ENCODE measurements at places on chromosomes 3 and 15.

- DNase-seq: no peak
Measured at GRCh38 chr3:189160519-189161309, 11.1 kb upstream of the TPRG1 start.

- DNase-seq: no peak
Measured at GRCh38 chr15:69742361-69742760, 289.7 kb downstream of the RPLP1 start.

DNA sequence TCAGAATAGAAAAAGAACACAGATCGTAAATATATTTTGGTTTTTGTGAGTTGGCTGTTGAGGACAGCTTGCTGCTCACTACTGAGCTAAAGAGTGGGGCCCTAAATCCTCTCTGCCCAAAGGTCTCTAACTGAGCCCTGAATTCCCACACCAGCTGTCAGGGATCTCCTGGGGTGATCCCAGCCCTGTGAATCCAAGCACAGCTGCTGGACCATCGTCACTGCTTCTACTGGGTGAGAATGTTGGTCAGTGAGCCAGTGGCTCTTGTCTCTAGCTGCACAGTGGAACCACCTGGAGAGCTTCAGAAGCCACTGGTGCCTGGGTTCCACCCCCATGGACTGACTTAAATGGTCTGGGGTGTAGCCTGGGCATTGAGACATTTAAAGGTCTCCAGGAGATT lies 90.5 kb upstream of the IL12A start:
- no peak for DNase-seq

DNA sequence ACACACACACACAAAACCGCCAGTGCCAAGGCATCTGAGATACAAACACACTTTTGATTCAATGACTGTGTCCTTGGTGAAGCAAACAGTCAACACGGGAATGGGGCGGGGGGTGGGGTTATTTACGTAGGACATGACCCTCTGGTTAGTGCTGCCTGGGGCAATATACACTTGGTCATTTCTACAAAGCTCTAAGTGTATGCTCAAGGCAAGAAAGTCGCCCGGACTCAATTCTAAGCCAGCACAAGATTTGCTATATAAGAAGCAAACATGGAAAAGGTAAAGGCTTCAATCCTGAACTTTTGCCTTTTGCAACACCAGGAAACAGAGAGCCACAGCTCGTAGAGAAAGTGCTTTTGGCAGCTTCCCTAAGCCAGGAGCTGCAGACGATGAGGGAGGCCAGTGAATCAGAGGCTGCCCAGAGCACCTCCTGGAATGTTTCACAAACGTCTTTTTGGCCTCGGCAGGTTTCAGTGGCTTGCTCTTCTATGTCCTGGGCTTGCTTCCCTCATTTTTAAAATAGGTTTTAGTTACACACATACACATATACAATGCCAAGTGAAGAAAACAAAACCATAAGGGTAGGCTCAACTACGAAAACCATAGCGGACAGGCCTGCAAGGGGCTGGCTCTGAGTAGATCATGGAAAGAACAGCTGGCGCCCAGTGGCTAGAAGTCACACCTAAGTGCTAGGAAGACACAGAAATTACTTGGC lies 73.6 kb downstream of the TM4SF4 start:
- no peak for DNase-seq

- no peak for DNase-seq
Measured at GRCh38 chr3:153980252-153980590, 141.0 kb upstream of the ARHGEF26 start.

DNA sequence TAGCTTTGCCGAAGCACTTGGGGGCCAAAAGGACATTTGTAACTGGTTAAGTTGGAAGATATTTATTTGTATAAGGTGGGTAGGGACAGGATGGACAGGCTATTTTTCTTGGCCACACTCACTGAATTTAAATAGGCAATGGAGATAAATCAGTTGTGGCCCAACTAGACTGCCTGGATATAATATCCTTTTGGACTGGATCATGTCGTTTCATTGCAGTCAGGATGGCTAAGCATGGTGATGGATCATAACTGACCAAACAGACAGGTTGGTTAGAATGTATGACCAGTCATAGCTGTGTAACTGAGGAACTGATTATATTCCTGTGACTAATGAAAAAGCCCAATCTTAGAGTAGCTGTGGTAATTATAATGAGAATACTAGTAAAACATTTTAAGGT lies 284.0 kb downstream of the LPP start:
- DNase-seq: no peak

DNA sequence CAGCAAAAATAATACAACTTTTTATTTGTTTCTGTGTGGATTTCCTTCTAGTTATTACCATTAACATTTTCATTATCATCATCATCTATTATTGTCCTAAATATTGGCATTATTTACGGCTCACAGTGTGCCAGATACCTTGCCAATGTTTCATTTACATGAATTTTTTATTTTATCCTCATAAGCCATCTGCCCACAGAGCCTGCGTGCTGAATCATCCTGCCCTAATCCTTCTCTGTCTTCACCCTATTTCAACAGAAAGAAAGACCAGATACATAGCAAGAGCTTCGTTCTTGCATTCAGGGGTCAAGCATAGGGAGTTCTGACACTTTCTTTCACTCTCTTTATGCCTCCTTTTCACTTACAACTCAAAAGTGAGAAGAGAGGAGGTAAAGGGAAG lies 82.0 kb downstream of the KCNMB2 start:
- DNase-seq: no peak

GRCh38 chr15:60344461-60344860 lies 53.3 kb downstream of the ANXA2 start:
- no peak for DNase-seq

- DNase-seq: no peak
Measured at GRCh38 chr3:63976161-63976871, 47.0 kb downstream of the PSMD6 start.

DNA sequence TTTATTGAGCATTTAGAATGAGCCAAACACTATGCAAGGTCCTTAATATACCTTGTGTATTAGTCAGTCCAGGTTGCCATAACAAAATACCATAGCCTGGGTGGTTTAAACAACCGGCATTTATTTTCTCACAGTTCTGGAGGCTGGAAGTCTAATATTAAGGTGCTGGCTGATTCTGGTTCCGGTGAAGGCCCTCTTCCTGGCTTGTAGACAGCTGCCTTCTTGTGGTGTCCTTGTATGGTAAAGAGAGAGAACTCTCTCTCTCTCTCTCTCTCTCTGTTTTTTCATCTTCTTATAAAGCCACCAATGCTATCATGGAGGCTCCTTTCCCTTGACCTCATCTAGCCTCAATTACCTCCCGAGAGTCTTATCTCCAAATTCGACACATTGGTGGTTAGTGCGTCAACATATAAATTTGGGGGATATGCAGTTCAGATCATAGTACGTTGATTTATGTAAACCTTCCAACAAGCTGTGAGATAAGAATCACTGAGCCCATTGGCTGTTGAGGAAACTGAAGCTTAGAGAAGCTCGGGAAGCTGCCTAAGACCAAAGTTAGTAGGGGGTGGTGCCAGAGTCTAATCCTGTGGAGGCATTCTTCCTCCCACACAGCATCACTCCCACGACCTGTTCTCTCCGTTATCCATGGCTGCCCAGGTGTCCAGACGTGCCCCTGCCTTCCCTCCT lies 298.0 kb upstream of the PROK2 start:
- DNase-seq: no peak

DNA sequence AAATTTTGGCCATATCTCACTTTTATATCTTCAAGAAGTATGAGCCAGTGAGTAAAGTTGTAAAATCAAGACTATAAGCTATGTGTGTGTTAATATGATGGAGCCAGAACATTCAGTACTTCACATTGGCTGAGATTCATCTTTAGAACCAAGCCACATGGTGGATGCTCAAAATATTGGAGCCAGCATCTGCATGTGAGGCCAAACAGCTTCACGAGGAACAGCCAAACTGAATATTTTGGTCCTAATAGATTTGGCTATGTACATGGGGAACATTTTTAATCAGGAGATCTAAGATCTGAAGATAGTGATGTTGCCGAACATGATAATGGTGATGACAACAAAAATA lies 1089.8 kb downstream of the TUSC7 start:
- DNase-seq: no peak

GRCh38 chr3:195813916-195814640 lies 2.3 kb upstream of the MUC4 start:
- DNase-seq: no peak

- no peak for DNase-seq
Measured at GRCh38 chr3:48090166-48090939, 74.1 kb upstream of the MAP4 start.

GRCh38 chr3:72976281-72976741 lies 20.3 kb upstream of the PPP4R2 start:
- DNase-seq: no peak

DNA sequence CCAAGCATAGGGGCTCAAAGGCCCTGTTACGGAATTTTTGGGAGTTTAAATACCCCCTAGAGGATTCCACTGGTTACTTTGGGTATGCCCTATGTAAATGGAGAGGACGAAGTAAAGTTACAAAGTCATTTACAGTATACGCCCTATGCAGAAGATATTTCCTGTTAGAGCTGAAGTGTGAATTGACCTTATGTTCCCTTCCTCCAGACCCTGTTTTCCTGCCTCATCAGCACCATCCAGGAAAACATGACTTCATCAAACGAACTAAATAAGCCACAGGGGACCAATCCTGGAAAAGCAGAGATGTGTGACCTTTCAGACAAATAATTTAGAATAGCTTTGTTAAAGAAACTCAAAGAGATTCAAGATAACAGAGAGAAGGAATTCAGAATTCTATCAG lies 177.4 kb downstream of the SQOR start:
- DNase-seq: no peak

- DNase-seq: no peak
Measured at GRCh38 chr3:172449466-172450149, 1.4 kb upstream of the GHSR start.

GRCh38 chr3:4533489-4534443 lies 40.6 kb downstream of the ITPR1 start:
- no peak for DNase-seq

DNA sequence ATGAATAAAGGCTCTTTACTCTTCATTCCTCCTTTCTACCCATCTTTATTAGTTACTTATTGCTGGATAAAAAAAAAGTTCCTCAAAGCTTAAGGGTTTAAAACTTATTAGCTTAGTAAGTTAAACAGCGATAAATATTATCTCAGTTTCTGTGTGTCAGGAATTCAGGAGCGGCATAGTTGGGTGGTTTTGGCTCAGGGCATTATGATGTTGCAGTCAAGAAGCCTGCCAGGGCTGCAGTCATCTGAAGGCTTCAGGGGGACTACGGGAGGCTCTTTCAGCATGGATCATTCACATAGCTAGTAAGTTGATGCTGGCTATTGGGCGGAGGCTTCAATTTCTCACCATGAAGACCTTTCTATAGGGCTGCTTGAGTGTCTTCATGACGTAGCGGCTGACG lies 1.9 kb upstream of the DLG1 start:
- no peak for DNase-seq

GRCh38 chr3:98003306-98003969 lies 31.2 kb upstream of the RIOX2 start:
- no peak for DNase-seq

- DNase-seq: no peak
Measured at GRCh38 chr3:125240496-125240895, 27.9 kb upstream of the SLC12A8 start.

DNA sequence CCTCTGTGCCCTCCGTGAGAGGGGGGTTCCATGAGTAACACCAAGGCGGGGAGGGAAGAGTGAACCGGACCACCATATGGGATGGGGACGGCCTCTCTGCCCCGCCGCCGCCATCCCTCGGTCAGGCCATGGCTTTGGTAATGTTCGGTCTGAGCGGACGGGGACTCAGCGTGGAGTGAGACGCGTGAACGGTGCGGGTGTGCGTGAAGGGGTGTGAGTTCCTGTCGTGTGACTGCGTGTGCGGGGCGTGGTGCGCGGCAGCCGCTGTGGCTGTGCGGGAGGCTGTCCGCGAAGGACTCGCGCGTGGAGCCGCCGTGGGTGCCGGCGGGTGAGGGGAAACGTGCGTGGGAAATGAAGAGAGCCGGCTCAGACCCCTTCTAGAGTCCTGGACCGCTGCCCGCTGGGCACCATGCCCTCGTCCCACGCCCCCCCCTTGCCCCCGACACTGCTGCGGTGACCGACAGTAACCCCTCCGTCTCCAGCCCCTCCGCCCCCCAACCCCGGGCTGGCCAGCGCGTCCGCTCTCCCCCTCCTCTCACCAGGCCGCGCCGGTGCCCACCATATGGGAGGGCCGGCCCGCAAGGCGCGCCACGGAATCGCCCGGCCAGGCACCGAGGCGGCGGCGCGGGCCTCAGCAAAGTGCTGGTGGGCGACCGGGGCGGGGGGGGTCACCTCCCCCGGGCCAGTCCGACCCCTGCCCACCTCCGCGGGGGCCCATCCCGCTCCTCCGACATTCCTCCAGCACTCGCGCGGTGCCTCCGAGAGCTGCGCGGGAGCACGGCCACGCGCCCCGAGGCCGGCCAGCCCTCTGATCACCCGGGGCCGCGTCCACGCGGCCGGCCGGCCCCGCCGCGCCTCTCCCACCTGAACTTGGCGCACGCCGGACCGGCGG lies 589 bp downstream of the KLF15 start:
- no peak for DNase-seq

- DNase-seq: no peak
Measured at GRCh38 chr15:95698230-95698629, 632.3 kb upstream of the NR2F2 start.

- DNase-seq: no peak
Measured at GRCh38 chr15:43440721-43441281, 52.2 kb downstream of the TP53BP1 start.

Measured in NCI-H1417 treated with DMSO at 0.1 percent for 48 hours (cell line).